ENCODE measurements at places on chromosomes 6 and 20. TPM values are rescaled to one million over a fixed set of nuclear protein-coding genes. Genes with fewer than 3 reads are reported as not detected.

DNA sequence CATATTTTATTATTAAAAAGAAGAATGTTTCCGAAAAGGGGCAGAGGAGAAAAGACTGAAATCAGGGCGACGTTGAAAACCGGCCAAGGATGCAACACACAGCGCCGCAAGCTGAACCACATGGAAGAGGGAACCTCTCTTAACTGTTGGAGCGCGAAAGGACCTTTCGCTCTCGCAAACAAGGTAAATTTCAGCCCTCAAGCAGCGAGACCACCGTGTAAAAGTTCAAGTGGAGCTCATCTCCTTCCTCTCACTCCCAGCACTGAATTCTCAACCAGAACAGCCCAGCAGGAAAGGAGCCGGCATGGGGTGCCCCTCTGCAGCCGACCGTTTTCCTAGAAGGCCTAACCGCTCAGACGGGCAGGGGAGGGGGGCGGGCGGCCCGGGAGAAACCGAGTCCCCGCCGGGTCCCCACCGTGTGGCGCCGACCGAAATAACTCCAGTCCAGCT lies 621 bp downstream of the GPR63 start:
- DNase-seq: no peak

The C6orf141 gene
- 6.5 TPM for total RNA-seq

GRCh38 chr20:21575167-21575566 lies 61.3 kb upstream of the NKX2-2 start:
- no peak for DNase-seq

DNA sequence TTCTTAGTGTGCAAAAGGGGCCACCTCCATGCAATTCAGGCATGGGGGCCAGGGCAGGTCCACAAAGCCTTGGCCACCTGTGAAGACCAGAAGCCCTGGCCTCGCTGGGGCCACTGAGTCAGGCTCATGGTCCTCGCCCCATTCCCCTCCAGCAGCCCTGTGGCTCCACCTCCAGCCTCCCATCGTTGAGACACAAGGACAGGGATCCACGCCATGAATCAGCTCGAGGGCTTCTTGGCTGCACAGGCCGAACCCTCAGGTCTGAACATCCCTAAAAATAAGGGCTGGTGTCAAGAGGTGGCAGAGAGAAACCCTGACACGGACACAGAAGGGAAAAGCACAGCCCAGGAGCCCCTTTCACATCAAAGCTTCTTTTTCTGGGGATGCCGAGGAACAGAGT lies 68.6 kb upstream of the QKI start:
- DNase-seq: no peak

- peak; percentile 75 for DNase-seq
Observed at GRCh38 chr20:41309817-41310216, 7.7 kb downstream of the ZHX3 start.

DNA sequence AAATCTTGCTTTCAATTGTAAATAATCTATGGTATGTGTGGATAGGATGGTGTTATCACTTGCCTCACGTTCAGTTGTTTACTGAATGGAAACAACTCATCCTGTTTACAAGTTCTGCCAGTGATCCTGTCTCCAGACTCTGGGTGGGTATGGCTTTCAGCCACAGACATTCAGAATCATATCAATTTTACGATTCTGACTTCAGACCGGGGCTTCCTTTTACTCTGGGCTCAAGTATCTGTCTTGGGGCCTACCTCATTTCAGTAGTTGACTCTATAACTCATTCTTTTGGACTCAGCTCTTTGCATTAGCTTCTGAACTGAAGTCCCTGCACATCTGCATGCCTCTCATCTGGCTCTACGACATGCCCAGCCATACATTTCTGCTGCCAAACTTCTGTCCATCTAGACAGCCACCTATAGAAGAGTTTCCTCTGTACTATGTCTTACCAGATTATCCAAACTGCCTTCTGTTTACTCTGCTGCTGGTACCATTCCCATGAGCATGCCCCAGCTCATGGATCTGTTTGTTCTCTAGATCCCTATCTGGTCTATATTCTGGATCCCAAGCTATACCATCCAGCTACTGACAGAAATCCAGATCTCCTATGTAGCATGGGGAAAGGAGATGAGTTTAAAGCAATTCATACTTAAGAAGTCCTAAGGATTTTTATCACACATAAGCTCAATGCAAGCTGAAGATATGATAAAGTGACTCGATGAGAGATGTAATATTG lies 34.3 kb downstream of the FYN start:
- DNase-seq: no peak

The DLK2 gene
- 2.4 TPM for total RNA-seq

GRCh38 chr6:116695401-116695800 lies 14.4 kb downstream of the KPNA5 start:
- no peak for DNase-seq

DNA sequence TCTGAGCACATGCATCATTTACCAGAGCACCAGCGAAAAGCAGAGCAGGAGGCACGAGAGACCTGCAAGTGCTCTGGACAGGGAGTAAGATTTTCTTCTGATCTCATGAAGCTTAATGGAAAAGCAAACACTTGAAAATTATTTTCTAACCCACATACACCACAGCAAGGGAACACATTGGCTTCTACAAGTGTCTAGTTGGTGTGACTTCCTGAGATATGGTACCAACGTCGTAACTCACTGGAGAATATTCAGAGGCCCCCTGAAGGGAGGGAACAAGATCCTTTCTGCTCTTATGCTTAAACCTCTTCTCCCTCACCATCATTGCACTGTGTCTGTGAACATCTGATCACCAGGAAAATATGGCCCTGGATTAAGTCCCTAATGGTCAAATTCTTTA lies 48.6 kb downstream of the PSMB1 start:
- DNase-seq: no peak

All from LHCN-M2 (cell line).